Ammon's horn (tissue), 1 donor: ENCODE measurements at places on chromosomes 6 and 20.

DNA sequence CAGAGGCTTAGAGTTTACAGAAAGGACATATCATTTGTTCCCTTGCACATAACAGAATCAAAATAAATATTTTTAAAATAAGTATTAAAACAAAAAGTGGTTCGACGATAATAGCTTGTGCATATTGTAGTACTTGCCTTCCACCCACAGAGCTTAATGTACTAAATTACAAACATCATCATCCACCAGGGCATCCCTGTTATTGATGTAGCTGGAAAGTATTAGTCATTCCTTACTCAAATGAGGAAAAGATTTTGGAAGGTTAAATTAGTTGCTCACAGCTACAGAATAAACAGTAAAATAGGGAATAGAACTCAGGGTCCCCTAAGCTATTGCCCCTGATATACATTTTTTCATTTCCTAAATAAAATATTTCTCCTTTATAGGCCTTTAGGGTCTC, 150.3 kb downstream of the PTPRK start:
- peak; percentile 13 for DNase-seq

- DNase-seq = peak; percentile 68
Measured at GRCh38 chr6:34243901-34244884, 4.6 kb downstream of the SMIM29 start.

DNA sequence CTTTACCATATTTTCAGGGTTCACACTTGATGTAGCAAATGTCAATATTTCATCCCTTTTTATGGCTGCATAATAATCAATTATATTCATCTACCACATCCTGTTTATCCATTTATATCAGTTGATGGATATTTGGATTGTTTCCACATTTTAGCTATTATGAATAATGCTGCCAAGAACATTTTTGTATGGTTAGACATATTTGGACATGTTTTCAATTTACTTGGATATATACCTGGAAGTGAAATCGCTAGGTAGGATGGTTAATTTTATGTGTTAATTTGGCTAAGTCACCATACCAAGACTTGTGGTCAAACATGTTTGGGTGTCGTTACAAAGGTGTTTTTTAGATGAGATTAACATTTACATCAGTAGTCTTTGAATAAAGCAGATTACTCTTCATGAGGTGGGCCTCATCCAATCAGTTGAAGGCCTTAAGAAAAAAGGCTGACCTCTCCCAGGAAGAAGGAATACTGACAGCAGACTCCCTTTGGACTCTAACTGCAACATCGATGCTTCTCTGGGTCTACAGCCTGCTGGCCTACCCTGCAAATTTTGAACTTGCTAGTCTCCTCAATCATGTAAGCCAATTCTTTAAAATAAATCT, 196.5 kb downstream of the BACH2 start:
- DNase-seq = no peak

DNA sequence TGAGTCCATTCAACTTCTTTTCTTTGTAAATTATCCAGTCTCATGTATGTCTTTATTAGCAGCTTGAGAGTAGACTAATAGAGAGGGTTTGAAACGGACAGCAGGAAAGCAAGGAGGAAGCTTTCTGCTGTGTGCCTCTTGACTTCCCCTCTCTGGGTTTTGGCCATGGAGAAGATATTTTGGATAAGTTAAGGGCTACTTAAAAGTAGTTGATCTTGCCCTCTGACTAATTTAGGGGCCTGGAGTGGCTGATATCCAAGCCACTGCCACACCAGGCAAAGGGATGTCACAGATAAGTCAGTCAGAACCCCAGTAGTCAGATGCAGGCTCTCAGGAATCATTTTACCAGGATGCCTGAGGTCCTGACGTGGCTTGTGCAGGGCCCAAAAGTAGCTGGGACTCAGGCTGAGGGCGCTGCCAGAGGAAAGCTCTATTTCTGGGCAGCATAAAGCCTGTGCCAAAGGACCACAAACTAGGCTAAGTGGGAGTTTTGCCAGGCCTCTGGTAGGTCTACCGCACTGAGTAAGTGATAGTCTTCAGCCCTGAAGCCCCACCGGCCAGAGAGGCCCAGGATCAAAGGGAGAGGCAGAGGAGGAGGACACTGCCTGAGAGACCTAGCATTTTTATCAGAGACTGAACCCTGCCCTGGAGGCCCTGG, 41.6 kb upstream of the IYD start:
- DNase-seq = no peak

DNA sequence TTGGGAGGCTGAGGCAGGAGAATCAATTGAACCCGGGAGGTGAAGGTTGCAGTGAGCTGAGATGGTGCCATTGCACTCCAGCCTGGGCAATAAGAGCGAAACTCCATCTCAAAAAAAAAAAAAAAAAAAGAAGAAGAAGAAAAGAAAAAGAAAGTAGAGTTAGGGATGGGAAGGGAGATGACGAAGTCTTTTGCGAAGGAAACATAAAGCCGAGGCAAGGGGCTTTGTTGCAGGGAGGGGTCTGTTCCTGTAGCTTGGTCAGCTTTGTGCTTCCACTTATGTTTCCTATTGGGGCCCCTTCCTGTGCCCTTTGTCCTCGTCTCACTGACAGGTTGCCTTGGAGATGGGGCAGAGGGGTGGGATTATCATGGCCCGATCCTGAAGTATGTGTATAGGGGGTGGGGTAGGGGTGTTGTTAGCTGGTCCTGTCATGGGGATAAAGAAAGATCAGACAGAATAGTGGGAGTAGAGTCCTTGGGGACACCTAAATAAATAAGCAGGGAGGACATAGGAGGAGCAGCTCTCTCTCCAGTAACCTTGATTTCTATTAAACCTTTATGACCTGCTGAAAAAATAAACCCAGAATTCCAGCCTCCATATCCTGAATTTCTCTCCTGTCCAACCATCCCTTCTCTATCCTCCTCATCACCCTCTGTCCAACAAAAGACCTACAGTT, 1.1 kb upstream of the CLIC1 start:
- DNase-seq = no peak
